ENCODE measurements at places on chromosomes 5 and 9.

DNA sequence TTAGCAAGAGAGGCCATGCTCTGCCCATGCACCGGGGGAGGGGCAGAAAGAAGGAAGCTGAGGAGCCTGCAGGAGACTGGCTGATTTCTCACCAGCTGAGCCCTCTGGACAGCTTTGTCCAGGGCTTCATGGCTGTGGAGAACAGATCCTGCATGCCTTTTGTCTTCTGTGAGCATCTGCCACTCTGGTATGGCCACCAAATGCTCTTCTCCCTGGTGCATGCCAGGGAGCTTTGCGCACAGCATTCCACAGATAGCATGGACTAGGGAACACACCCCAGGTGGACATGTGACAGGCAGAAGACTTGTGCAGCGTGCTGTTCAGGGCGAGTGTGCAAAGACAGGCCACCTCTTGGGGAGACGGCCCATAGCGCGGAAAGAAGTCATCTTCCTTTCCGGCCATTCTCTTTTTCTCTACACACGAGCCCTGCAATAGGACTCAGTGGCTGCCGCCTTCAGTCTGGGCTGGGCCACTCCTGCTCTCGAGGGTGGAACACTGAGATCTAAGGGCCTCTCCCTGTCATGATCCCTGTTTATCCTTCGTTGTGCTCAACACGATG is 56.7 kb downstream of the GADD45G start:
- DNase-seq: peak; percentile 38

GRCh38 chr5:131637694-131638093 is 2.7 kb upstream of the RAPGEF6 start:
- DNase-seq: no peak

DNA sequence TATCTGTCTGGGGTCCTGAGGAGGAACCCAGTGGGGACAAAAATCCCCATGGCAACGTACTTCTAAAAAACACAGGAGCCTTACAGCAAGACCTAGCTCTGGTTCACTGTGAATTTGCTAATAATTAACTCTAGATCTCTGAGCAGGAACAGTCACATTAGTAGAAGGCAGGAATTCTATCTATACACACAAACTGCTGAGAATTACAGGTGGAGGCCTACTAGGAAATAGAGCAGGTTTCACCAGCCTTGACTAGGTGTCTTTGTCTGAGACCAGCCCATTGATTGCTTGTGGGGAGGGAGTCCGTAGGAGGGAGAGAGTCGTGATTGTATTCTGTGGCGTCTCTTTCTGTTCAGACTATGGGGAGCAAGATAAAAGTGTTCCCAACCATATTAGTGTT is 44.8 kb downstream of the PRLR start:
- DNase-seq: no peak

- DNase-seq: peak; percentile 93
Observed at GRCh38 chr5:145362266-145362665, 472.9 kb downstream of the PRELID2 start.

DNA sequence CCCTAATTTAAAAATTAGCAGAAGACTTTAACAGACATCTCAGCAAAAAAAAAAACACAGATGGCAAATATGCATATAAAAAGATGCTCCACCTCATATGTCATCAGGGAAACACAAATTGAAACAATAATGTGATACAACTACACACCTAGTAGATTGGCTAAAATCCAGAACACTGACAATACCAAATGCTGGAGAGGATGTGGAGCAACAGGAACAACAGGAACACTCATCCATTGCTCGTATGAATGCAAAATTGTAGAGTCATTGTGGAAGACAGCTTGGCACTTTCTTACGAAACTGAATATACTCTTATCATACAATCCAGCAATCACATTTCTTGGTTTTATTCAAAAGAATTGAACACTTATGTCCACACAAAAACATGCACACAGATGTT is 22.1 kb downstream of the MCIDAS start:
- no peak for DNase-seq

GRCh38 chr5:23864786-23865185 is 357.4 kb downstream of the PRDM9 start:
- no peak for DNase-seq

DNA sequence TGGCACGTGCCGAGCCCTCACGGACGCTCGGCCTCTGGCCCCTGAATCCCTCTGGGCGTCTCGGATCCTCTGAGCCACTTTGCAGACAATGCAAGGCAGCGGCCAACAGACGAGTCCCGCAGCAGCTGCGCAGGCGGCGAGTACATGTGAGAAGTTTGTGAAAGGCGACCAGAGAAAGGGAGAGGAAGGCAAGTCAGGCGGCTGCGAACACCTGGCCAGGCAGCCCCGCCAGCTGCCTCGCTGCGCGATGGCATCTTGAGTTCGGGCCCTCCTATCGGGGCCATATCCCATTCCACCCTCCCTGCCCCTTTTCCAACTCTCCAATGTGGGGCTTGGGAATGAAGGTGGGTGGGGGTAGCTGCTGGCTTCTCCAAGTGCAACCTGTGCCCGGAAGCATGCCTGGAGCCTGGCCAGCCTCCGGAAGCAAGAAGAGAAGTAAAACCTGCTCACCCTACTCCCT is 4.5 kb upstream of the POU4F3 start:
- no peak for DNase-seq

- DNase-seq: peak; percentile 83
Observed at GRCh38 chr5:168295574-168296201, 4.2 kb downstream of the WWC1 start.

GRCh38 chr5:52139888-52140615 is 647.7 kb upstream of the ITGA1 start:
- DNase-seq: no peak

DNA sequence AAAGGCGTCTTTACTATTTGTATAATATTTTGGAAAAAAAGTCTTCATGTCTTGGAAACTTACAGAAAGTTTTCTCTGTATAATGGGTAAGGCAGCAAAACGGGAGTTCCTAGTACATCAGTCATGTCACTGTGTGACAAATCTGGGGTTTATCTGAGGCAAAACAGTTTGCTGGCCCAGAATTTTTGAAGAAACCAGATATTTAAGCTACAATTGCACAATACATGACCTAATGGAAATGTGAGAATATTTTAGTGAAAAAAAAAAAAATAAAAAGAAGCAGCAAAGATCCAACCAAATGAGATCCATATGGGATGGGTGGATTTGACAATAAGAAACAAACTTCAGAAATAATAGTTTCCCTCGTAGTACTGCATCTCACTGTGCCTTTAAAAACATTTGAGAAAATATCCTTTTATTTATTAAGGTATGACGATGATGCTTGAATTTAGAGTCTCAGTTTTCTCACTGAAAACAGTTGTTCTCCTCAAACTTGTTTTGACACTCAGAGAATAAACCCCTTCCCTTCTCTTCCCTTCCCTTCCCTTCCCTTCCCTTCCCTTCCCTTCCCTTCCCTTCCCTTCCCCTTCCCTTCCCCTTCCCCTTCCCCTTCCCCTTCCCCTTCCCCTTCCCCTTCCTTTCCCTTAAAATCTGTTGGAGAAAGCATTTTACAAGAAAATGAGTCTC is 180.5 kb upstream of the TUT7 start:
- DNase-seq: peak; percentile 71

GRCh38 chr9:85949586-85950335 is 8.8 kb downstream of the NAA35 start:
- DNase-seq: peak; percentile 24

DNA sequence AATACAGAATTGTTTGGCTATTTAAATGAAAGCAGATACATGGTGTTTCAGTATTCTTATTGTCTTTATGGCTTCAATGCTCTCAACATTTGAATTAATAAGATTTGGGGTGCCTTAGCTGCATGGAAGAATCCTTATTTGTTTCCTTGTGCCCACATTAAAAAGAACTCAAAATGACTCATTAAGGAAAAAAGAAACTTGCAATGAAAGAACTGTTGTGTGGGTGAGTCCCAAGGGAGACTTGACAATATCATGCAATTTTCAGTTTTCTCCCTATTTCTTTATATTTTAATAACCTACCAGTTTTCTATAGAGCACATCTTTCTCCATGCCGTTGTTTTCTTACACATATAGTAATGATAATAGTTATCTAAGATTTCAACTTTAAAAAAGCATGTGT is 404.0 kb downstream of the PDE4D start:
- DNase-seq: no peak

- no peak for DNase-seq
Observed at GRCh38 chr5:14930486-14930885, 58.9 kb upstream of the ANKH start.

DNA sequence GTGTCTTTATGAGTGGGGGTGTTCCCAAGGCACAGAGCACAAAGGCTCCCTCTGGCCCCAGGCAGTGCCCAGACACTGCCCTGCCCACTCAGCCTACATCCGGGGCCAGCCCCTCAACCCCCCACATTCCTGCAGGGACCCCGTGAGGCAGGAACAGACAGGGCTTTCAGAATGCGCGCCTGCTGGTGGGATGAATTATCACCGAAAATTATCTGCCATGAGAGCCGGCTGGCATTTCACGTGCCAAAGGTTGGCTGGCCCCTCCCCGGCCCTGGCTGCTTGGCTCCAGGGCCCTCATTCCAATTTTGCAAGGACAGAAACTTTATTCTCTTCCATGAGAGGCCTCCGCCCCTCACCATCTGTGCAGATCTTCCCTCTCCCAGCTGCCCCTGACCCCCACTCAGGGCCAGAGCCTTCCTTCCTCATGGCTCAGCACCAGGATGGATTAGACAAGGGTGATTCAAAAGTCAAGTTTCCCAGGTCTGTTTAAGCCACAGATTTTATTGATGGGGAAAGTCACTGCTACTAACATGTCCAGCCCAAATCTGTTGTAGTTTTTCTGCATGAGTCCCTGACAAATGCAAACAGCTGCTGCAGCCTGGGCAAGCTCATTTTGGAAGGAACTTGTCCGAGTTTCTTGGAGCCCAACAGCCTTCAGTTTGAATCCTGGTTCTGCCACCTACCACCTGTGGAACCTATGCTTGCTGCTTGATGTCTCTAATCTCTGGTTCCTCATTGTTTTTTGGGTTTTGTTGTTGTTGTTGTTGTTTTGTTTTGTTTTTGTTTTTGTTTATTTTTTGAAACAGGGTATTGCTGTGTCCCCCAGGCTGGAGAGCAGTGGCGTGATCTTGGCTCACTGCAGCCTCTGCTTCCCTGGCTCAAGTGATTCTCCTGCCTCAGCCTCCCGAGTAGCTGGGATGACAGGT is 32.3 kb upstream of the WDR38 start:
- no peak for DNase-seq

GRCh38 chr5:109439590-109439989 is 29.8 kb upstream of the PJA2 start:
- no peak for DNase-seq

DNA sequence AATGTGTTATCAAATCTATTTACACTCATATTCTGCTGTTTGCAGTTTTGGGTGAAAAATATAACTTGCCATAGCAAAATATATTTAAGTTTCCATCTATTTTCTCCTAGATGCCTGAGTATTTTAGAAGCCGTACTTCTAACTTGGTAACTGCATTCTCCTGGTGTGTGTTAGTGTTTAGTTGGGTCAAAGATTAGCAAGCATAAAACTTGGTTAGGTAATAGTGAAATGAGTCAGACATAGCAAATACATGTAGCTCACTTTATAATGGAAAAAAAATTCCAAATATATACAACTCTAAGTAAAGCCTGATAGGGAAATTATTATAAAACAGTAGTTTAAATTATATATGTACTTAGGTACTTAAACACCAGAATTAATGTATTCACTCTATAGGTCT is 640.7 kb upstream of the ST8SIA4 start:
- no peak for DNase-seq

DNA sequence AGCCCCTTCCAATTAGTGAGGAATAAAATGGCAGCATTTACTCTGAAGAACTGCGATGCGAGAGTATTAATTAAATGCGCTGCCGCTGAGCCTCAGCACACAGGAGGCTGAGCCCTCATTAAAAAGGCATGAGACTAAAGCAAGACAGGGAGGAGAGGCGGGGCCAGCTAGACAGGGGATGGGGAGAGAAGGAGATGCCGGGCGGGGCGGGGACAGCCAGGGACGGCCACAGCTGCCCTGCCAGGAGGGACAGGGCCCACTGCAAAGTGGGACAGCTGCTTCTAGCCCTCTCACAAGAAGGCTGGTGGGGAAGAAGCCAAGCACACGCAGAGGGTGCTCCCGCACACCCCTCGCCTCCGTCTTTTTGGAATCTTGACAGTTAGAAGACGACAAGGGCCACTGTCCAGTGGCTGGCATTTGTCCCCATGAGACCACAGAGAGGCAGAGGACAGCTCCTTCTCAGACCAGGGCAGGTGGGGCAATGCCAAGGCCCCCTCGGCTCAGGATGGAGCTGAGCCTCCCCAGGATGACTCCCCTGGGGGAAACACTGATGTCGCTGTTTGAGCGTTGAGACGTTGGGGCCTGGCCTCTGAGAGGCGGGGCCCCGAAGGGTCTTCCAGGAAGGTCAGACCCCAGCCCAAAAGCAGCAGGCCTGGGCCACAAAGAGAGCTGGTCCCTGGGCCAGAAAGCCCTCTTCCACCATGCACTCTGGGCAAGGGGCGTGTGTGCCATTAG is 26.9 kb downstream of the ADAMTS2 start:
- peak; percentile 47 for DNase-seq

- no peak for DNase-seq
Observed at GRCh38 chr5:873328-873727, 19.3 kb downstream of the BRD9 start.

DNA sequence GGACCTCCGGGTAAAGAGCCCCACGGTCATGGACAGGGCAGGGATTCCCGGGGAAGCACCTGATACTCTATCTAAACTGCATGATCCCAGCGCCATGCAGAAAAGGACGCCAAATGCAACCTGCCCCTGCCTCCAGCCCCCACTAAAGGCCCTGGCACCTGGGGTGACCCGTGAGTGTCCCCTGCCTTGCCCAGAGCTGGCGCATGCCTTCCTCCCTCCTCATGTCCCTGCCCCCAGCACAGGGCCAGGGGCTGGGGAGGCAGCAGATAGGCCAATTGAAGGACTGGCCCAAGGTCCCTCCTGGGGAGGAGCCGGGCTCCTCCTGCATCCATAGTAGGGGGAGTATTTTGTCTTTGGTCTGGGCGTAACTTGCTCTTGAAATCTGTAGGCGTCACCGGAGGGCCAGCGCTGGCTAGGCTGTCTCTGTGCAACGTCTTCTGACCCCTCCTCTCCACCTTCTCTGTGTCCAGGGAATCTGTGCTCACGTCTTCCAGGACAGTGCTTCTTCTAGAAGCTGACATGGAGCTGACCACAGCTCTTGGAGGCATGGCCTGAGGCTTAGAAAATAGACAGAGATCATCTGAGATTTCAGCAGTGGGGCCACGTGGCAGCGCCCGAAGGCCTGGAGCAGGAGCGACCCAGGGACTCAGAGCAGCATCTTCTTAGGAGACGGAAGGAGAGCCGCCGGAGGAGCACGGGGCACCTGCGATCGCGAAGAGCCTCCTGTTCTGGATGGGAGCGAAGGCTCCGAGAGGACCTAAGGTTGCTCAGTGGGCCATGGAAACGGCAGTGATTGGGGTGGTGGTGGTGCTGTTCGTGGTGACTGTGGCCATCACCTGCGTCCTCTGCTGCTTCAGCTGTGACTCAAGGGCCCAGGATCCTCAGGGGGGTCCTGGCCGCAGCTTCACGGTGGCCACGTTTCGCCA is 660 bp downstream of the SPAAR start:
- DNase-seq: no peak
